Activated T-helper 9 cell treated with anti-CD3 and anti-CD28 coated beads, Interleukin-2, amount 50 U/mL, for 16 hours (primary cell): ENCODE measurements at places on chromosomes 1 and 21.

- no peak for DNase-seq
Measured at GRCh38 chr21:31991356-31992331, 118.8 kb downstream of the HUNK start.

DNA sequence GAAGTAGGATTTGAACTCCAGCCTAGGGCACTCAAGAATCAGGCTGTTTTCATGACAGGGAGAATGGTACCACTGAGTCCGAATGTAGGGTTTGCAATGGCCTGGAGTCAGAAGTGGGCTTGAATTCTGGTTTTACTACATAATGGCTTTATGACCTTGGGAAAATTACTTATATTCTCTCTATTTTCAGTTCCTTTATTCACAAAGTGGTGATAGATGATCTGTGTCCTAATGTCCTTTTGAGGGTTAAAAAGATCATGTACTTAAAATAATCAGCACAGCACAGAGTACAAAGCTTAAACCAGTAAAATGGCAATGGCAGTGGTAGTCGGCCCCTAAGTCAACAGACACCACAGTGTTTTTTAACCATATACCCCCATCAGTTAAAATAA, 63.7 kb upstream of the HOOK1 start:
- no peak for DNase-seq

- no peak for DNase-seq
Measured at GRCh38 chr1:43885279-43885801, 48.3 kb upstream of the ARTN start.

DNA sequence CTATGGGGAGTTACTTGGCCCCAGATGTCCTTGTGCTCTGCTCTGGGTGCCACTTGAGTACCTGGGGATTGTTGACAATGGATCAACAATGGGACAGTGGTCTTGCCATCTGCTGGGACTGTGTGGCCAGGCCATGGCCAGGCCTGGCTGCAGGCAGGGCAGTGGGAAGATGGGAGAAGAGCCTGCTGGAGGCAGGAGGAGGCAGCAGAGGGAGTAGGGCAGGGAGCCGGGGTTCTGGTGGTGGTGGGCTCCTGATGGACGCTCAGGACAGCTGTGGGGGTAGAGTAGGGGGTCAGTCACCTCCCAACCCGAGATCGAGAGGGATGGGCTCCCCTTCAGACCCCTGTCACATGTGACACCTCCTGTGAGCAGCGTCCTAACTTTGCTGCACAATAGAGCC, 81.0 kb downstream of the ARHGEF10L start:
- DNase-seq = no peak

GRCh38 chr1:8020032-8020431, 6.1 kb downstream of the ERRFI1 start:
- DNase-seq = no peak

DNA sequence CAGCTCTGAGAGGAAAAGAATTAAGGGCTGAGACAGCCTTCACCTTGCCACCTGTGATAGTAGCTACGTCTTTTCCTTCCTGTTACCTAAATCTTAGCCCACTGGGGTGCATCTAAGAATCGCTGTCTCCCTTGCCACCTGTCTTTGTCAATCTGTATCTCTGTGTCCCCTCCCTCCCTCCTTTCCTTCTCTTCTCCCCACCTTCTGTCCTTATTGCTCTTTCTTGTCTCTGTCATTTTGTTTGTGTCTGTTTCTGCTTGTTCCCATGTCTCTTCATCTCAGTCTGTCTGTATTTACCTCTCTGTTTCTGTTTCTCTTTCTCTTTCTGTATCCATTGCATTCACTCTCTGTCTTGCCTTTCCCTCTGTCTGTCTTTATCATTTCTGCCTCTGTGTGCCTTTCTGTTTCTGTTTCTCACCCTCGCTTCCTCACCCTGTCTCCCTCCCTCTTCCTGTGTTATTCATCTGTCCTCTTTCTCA, 30.2 kb downstream of the SLC22A15 start:
- DNase-seq = no peak
